ENCODE measurements at places on chromosomes 4 and X.

- DNase-seq = no peak
These were observed 3.9 kb downstream of the FBXO8 start for GRCh38 chr4:174279433-174280155.

- DNase-seq = no peak
These were observed 474.8 kb downstream of the PDGFC start for GRCh38 chr4:156496797-156497196.

GRCh38 chrX:16653424-16653823, 3.5 kb downstream of the S100G start:
- DNase-seq = no peak

GRCh38 chr4:123819362-123820035, 422.9 kb downstream of the SPRY1 start:
- no peak for DNase-seq

DNA sequence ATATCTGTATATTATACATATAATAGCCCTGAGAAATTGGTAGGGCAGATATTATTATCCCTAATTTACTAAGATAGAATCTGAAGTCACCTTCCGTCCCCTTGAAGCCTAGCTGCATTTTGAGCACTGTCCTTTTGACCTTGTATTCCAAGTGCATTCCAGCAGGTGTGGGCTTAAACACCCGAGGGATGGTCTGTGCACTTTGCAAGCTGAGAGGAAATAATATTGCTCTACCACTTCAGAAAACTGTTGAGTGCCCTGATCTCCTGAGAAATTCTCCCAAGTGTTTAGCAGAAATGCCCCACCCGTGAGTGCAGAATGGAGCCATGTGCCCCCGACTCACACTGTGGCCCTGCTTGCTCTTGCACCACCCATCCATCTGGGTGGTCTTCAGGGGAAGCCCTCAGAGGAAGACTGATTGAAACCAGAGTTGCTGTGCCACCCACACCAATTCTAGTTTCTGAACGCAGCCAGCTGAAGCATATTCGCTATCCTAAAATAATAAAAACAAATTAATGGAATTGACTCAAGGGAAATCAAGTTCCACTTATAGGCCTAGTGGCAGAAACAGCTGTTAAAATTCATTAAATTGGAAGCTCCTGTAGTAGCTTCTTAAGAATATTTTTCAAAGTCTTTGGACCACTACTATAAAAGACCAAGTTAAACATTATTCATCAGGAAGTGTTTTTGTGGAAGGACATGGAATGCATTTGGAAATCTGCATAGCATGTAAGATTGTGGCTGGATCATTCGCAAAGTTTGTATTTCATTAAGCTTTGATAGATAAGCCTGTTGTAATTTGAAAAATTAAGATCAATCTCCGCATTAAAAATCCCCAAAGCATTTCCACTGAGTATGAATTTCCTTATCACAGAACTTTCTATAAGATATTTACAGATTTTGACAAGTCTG, 41.3 kb upstream of the PRKG2 start:
- DNase-seq = no peak

GRCh38 chr4:70676554-70677090, 10.3 kb upstream of the JCHAIN start:
- DNase-seq = no peak

DNA sequence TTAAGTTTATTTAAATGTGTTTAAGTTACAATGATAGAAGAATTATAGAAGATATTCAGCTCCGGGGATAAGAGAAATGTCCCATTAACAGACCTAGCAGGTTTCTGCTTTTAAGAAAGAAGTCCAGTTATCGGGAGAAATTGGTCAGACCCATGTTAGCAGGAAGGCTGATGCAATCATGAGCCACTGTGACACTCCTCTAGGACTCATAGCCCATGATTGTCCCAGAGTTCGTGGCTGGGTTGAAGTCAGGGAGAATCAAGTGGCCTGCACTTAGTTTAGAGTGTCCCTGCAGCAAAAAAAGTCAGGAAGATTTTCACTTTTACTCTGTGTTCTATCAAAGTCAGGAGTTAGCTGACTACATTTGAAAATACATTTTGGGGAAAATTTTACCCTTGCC, 72.0 kb downstream of the TMEM144 start:
- DNase-seq = no peak

GRCh38 chr4:29900336-29900735, 819.8 kb upstream of the PCDH7 start:
- no peak for DNase-seq

- DNase-seq = no peak
These were observed 166.3 kb downstream of the GALNTL6 start for GRCh38 chr4:171979461-171979860.

DNA sequence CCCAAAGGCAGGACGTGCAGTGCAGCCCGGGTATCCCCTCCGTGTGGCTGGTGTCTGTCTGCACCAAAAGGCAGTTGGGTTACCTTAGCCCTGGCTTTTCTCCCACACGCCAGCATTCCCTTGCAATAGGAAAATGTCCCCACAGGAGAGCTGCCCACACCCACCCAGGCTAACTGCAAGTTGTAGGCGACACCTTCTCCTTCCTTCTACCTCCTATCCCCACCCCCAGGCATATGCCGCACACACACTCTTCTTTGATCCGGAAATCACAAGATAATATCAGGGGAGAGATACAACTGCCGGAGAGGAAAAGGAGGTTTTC, 444 bp upstream of the APBB2 start:
- DNase-seq = no peak

DNA sequence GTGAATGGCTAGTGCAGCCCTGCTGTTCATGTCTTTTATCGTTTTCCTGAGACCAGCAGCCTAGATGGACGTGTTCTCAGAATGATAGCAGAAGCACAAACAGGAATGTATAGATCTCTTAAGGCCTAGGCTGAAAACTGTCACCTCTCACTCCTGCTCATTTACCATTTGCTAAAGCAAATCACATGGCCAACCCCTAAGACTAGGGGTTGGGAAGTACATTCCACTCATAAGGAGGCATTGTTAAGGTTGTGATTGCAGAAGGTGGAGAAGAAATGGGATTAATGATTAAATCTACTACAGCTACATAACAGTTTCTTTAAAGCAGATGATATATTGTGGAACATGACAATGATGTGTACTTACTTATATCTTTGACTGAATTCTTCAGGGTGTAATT, 536.8 kb upstream of the FTHL17 start:
- DNase-seq = no peak

- DNase-seq = no peak
These were observed 48.9 kb downstream of the SLC34A2 start for GRCh38 chr4:25704516-25704915.

DNA sequence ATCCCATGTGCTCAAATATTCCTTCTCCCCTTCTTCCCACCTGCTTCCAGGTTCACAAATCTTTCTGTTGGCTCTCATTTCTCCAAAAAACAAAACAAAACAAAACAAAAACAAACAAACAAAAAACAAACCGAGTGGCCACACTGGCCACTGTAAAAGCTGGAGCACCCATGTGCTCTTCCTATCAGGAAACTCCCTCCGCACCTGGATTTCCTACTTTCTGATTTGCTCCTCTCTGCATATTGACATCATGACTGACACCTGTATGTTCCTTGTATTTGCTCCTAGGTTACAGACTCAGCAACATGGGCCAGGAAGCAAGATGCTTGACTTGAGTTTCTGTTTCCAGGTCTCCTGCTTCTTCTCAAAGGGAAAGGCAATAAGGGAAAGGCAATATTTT, 258.8 kb downstream of the GPC3 start:
- no peak for DNase-seq

DNA sequence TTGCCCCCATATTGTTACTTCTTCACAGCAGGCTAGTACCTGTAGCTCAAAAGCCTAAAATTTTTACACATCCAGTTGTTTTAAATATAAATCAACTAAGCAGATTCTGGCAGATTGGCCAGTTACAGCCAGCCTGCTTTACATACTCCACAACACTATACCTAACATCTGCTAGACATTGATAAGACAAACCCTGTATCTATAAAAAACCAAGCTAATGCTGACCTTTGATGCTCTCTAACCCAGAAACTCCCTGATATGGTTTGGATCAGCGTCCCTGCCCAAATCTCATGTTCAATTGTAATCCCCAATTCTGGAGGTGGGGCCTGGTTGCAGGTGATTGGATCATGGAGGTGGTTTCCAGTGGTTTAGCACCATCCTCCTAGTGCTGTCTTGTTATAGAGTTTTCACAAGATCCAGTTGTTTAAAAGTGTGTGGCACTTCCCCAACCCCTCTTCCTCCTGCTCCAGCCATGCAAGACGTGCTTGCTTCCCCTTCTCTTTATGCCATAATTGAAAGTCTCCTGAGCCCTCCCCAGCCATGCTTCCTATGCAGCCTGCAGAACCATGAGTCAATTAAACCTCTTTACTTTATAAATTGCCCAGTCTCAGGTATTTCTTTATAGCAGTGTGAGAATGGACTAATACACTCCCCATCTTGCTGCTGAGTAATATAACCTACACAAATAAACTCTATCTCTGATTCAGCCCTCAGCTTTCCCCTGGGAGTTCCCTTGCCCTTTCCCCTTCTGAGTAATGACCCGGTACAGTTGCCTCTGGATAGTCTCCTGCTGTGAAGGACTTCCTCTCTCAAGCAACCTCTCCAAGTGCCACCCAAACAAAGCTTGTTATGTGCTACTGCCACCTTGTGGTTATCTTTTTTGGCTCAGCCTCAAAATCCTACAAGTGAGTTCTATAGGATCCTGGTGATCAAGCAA, 39.6 kb downstream of the ZCCHC13 start:
- DNase-seq = peak; percentile 87

All from NCI-H1092 (cell line).